ENCODE measurements at places on chromosomes 13 and 19. TPM values are rescaled to one million over a fixed set of nuclear protein-coding genes. Genes with fewer than 3 reads are reported as not detected.

PALM gene
- 61.0 TPM for total RNA-seq

GRCh38 chr19:47267350-47267759, 7.3 kb upstream of the INAFM1 start:
- no peak for DNase-seq

GRCh38 chr13:98216711-98217285, 39.7 kb upstream of the RNF113B start:
- no peak for DNase-seq

POLR1G gene
- 6.9 TPM for total RNA-seq

CBARP gene
- total RNA-seq, result 4.8 TPM

- DNase-seq, result no peak
Measured at GRCh38 chr19:52237197-52237596, 32.2 kb upstream of the ZNF766 start.

- no peak for DNase-seq
Measured at GRCh38 chr19:40388481-40388880, 1.5 kb downstream of the HIPK4 start.

GRCh38 chr19:32387701-32388392, 17.7 kb upstream of the DPY19L3 start:
- DNase-seq, result no peak

DNA sequence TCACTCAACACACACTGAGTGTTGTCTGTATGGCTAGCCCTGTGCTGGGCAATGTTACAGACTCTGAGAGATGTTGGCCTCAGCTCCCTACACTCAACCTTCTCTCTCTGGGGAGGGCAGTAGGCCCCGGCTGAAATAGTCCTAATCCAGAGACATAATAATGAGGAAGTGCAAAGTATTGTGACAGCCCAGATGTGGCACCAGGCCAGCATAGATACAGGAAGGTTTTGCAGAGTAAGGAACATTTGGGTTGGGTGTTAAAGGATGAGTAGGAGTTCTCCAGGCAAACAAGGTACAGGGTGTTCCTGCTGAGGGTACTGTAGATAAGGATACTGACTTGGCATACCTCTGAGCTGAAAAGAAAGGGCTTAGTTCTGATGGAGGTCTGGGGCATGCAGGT, 2.4 kb downstream of the LIN7B start:
- DNase-seq, result no peak

GRCh38 chr19:31418055-31418454, 68.8 kb upstream of the TSHZ3 start:
- no peak for DNase-seq

DNA sequence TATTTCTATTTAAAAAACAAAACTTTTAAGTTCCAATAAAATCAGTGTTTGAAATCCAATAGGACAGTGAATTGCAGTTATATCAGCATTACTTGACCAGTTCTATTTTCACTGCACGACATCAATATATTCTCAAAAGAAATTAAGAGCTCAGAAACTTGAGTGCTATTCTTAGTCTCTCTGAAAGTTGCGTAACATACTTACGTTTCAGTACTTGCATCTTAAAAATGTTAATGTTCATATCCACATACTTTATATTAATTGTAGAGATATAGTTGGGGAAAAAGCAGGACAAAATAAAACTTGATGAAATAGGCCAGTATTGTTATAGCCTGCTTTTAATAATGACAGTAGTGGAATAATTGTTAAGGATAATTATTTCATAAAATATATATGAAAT, 720.5 kb upstream of the PCDH9 start:
- no peak for DNase-seq

DNA sequence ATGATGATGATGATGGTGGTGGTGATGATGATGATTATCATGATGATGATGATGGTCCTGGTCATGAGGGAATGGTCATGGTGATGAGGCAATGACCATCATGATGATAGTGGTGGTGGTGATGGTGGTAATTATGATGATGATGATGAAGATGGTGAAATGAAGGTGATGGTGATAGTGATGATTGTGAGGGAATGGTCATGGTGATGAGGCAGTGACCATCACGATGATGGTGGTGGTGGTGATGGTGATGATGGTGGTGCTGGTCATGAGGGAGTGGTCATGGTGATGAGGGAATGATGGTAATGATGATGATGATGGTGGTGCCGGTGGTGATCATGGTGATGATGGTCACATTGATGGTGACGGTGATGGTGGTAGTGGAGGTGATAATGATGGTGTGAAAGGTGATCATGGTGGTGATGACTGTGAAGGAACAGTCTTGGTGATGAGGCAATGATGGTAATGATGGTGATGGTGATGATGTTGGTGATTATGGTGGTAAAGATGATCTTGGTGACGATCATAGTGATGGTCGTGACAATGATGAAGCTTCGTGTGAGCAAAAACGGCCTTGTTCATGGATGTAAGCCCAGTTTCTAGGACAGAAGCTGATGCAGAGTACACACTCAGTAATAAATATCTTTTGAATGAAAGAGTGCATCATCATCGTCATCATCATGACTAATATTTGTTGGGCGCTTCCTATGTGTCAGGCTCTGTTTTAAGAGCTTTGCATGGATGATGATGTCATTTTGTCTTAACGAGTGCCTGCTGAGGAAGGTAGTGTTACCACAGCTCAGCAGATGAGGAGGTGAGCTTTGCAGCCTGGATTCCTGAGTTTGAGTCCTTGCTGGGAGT, 17.3 kb downstream of the SBK2 start:
- DNase-seq, result no peak

- no peak for DNase-seq
Measured at GRCh38 chr19:15126131-15126910, 19.1 kb downstream of the SYDE1 start.

PSG4 gene
- 2.3 TPM for total RNA-seq

- no peak for DNase-seq
Measured at GRCh38 chr13:78201411-78201810, 282.8 kb upstream of the EDNRB start.

- DNase-seq, result no peak
Measured at GRCh38 chr13:91185294-91185863, 162.1 kb upstream of the MIR17HG start.

DNA sequence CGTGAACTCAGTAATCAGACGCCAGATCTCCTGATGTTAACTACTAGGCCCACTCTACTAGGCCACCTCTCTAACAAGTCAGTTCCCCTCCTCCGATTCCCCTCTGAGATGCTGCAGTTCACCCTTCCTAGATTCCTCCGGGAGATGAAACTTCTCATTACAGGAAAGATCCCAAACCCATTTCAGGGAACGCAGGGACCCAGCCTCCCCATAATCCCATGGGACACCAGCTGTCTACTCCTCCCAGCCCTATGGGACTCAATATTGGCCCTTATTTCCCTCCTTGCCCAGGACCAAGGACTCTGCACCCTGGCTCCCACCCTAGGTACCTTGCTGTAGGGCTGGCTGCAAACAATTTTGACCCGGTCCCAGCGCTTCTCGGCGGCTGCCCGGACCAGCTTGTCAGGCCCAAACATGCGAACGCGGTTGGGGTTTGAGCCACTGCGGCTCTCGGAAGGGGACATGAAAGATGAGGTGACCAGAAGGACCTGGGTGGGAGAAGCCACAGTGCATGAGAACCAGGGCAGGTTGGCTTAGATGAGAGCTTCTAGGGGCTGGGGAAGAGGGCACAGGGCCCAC, 20.9 kb downstream of the XRCC1 start:
- no peak for DNase-seq

PEX11G gene
- 7.2 TPM for total RNA-seq

DNA sequence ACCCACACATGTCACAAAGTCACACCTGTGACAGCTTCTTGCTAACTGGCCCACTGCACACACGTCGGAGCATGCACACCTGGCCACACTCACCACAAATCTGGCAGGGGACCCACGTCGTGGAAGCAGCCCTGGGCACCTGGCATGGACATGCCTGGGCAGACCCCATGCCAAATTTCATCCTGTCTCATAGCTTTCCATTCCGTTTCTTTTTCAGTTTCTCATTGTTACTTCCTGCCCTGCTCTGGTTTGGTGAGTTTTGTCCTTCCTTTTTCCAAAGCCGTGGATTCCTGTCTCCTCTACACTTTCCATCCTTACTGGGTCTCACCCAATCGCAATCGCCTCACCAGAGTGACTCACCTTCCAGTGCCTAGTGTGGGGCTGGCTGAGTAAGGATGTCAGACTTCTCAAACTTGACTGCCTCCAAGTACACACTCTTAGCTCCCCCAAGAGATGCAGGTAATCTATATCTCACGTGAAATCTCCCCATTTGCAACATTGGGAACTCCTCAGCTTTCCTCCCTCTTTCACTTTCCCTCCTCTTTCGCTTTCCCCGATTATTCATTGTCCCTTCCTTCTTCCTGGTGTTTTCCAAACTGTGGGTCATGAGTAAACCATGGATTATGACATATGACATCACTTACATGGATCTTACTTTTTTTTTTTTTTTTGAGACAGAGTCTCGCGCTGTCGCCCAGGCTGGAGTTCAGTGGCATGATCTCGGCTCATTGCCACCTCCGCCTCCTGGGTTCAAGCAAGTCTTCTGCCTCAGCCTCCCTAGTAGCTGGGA, 1.6 kb upstream of the BBC3 start:
- no peak for DNase-seq

HAUS8 gene
- 6.7 TPM for total RNA-seq

FLT3 gene
- total RNA-seq, result 0.98 TPM

GRCh38 chr13:28001049-28001448, 12.6 kb upstream of the URAD start:
- DNase-seq, result no peak

ZNF136 gene
- 11.5 TPM for total RNA-seq

GRCh38 chr13:24086642-24087041, 73.9 kb upstream of the SPATA13 start:
- no peak for DNase-seq

NTN5 gene
- 2.6 TPM for total RNA-seq

- DNase-seq, result no peak
Measured at GRCh38 chr13:20303636-20304035, 71.5 kb upstream of the GJB6 start.

DNA sequence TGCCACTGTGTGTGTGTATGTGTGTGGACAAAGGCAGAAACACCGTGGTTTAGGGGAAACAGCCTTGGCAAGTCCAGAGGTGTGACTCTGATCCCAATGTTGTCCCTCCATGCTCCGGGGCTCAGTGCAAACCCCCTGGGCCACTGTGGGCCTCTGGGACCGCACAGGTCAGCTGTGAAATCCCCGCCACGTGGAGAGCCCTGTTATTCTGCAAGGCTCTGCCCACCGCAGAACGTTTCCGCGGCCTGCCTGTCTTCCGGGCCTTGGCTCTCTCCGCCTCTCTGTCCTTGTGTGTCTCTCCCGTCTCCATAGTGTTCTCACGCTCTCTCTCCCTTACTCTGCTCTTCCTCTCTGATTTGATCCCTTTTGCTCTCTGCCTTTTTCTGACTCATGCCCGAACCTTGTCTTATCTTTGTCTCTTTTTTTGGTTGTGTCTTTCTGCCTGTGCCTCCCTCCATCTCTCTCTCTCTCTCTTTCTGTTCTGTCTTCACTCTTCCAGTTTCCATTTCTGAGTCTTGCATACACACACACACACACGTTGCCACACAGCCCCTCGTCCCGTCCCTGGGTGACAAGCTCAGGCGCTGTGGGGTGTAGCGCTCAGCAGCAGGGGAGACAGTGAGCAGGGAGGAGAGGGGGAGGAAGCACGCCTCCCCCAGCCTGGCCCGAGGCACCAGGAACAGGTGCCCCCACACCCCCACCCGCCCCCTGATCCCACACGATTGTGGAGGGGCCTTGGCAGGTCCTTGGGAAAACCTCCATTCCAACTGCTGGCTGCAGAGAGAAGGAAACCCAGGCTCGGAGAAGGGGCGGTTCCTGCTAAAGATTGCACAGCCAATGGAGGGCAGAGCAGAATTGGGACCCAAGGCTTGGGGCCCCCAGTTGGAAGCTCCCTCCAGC, 3.0 kb downstream of the TTYH1 start:
- DNase-seq, result no peak

- no peak for DNase-seq
Measured at GRCh38 chr13:106561551-106562170, 6.3 kb downstream of the ARGLU1 start.

DNA sequence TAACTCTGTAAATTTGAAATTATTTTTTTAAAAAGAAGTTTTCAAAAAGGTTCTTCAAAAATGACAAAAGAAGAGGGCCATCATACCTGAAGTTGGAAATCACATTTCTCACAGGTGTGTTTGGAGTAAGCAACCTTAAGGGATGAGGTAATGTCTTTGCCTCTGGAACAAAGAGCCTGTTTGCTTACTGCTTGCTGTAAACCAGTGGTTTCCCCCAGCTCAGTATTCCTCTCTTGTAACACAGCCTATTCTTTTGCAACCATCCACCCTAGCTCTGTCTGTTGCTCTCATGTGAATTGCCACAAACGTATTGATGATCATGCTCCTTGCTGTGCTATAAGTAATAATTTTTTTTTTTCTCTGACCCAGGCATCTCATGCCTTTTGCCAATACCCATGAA, 38.1 kb downstream of the UCHL3 start:
- no peak for DNase-seq

DNA sequence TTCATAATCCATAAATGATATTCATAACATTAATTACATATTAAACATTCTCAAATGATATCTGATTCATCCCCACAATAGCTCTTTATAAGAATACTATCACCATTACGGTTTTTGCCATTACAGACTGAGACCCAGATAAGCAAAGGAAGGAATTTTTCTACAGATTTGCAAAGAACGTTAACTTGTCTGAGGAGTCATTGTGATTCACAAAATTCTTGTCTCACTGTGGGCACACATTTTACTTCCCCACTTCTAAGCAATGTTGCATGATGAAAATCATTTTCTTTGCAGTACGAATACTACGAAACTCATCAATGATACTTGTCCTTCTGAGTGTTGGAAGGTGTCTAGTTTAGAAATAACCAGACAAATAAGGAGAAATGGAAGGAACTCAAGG, 70.1 kb downstream of the NALCN start:
- no peak for DNase-seq

- no peak for DNase-seq
Measured at GRCh38 chr13:97758317-97758716, 195.2 kb upstream of the IPO5 start.

ATP1A3 gene
- not detected for total RNA-seq

DNA sequence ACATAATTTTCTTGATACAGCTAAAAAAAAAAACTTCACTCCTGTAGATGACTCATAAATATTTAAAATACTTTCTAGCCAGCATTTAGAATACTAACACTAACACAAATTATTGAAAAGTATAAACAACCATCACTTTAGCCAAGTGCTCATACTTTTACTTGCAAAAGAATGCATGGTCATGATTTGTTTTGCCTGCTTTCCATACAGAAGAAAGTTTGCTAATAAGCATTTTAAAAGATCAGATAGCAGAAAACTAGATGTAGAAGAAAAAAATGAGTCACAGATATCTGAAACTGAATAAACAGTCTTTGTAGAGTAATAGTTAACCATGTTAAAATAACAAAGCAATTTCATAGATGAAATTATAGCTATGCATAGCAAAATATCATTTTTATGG, 2280.4 kb upstream of the PCDH20 start:
- no peak for DNase-seq

C5AR1 gene
- 7.5 TPM for total RNA-seq

GRCh38 chr19:22595422-22595821, 38.7 kb upstream of the ZNF492 start:
- DNase-seq, result no peak

Measured in breast epithelium (tissue), 4 donors.